ENCODE measurements at places on chromosomes 6 and 20. TPM values are rescaled to one million over a fixed set of nuclear protein-coding genes. Genes with fewer than 3 reads are reported as not detected.

The BANF2 gene
- 133 TPM for polyA plus RNA-seq

The SRMS gene
- 0.42 TPM for polyA plus RNA-seq

The SRSF12 gene
- 30.1 TPM for polyA plus RNA-seq

The RAET1L gene
- not detected for polyA plus RNA-seq

- H3K36me3 ChIP-seq, result no peaks in the 10 kb centered on the region
- no peak overlapping the region for H3K27ac ChIP-seq
- H3K4me3 ChIP-seq, result no peak overlapping the region
- H3K4me1 ChIP-seq, result no peaks in the 10 kb centered on the region
- no peaks in the 10 kb centered on the region for H3K27me3 ChIP-seq
Observed at GRCh38 chr6:1136415-1136774, 175.5 kb upstream of the FOXQ1 start.

- no peak overlapping the region for H3K4me3 ChIP-seq
- H3K27ac ChIP-seq, result no peak overlapping the region
- DNase-seq, result peak; percentile 38
- H3K36me3 ChIP-seq, result no peaks in the 10 kb centered on the region
Observed at GRCh38 chr6:33717934-33718455, 6.5 kb upstream of the UQCC2 start.

GRCh38 chr20:59518881-59519706, 85.2 kb upstream of the PHACTR3 start:
- no peaks in the 10 kb centered on the region for H3K36me3 ChIP-seq
- H3K27me3 ChIP-seq, result no peaks in the 10 kb centered on the region
- no peak overlapping the region for H3K27ac ChIP-seq
- no peaks in the 10 kb centered on the region for H3K4me1 ChIP-seq

DNA sequence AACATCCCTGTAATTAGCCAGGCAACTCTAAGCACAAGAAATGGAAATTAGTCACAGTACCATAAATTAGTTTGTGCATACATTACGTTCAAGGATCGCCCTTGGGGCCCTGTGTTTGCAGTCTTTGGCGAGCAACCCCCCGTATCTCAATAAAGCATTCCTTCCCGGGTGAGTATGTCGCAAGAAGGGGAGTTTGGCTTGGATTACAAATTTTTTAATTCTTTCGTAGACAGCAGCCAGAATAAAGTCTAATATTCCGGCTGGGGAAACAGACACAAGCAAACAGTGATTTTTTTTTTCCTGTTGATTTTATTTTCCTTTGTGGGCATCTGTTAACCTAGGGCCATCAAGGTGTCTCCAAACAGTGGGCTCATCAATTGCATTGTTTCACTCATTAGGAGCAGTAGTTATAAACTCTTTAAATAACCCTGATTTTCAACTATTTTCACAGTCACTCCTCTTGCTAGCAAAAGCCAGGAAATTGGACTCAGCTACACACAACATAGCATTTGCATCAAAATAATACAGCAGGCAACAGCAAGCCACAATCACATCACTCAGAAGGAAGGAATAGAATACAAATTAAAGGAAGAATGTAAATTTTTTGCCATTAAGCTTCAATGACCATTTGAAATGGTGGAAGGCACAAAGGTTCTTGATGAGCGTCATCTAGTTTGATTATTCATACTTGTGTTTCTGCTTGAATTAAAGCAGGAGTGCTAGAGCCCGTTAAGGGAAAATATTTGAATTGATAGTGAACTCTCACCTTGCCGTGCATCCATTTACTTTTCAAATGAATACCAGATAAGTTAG, 85.3 kb downstream of the LINC00237 start:
- H3K4me1 ChIP-seq, result no peaks in the 10 kb centered on the region
- H3K27ac ChIP-seq, result no peak overlapping the region
- DNase-seq, result no peak
- H3K4me3 ChIP-seq, result no peak overlapping the region
- H3K27me3 ChIP-seq, result no peaks in the 10 kb centered on the region
- no peaks in the 10 kb centered on the region for H3K36me3 ChIP-seq

DNA sequence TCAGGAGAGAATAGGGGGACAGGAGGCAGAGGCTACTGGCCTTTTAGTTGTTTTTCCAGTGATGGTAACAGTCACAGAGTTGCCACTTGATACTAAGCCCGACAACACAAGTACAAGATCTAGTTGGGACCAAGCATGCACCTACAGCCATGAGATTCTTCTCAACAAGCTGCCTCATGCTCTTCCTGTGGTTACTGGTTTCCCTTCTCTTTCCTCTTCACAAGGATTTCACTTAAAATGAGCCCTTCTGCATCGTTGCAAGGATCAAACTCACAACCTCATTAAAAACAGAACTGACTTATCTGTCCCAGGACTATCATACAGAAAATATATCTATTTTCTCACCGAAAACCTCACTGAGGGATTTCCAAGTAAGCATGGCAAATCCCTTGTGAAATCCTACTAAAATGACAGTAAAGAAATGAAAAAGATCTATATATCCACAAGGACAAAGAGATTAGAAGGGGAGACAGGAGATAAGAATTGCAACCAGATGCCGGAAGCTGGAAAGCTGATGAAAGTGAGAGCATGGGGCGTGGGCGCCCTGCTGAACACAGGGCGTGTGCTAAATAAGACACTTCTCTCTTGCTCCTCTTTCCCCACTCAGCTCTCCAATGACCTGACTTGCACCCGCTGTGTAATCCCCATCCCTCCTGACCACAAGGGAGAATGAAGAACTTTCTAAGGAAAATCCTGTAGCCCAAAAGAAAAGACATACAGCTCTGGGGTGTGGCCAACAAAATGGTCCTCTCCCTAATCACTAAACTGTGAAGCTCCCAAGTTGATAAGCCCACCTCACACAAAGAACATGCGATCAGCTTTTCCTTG, 13.4 kb downstream of the MTFR2 start:
- no peaks in the 10 kb centered on the region for H3K4me1 ChIP-seq
- no peak overlapping the region for H3K4me3 ChIP-seq
- no peaks in the 10 kb centered on the region for H3K36me3 ChIP-seq
- no peak overlapping the region for H3K27ac ChIP-seq

DNA sequence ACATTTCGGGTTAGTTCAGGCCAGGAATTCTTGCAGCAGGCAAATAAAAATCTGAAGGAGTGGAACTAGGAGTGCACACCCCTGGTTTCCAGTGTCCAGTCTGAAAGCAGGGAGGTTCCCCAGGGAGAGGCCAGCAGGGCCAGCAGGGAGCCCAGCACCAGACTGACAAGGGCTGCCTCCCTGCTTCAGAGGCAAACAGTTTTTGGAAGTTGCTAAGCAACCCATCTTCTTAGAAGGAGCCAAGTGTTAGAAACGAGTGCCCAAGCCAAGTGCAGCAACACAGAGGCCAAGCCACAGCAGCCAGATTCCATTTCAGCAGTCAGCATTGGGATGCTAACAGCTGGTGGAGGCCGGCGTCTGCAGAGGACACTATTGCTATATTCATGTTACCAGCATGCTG, 179.1 kb downstream of the SYNDIG1 start:
- DNase-seq, result no peak
- no peak overlapping the region for H3K4me3 ChIP-seq
- H3K4me1 ChIP-seq, result no peaks in the 10 kb centered on the region

DNA sequence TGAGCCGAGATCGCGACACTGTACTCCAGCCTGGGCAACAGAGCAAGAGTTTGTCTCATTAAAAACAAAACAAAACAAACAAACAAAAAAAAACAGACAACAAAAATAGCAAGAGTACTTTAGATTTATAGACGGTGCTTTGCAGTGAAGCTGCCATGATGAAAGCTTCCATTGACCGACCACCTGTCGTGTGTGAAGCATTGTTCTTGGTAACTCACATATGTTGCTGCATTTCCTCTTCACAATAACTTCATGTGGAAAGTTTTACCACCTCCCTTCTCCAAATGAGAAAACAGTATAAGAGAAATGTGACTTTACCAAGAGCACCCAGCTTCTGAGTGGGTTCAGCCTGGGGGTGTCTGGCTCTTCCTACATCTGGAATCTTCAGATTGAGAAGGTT, 56.4 kb upstream of the PTGIS start:
- no peak for DNase-seq
- H3K27me3 ChIP-seq, result no peaks in the 10 kb centered on the region
- no peak overlapping the region for H3K4me3 ChIP-seq
- H3K4me1 ChIP-seq, result no peaks in the 10 kb centered on the region
- H3K27ac ChIP-seq, result no peak overlapping the region

GRCh38 chr6:87653074-87653962, 48.7 kb downstream of the AKIRIN2 start:
- H3K4me1 ChIP-seq, result peaks cover 9% of the 10 kb centered on the region
- no peaks in the 10 kb centered on the region for H3K36me3 ChIP-seq
- no peaks in the 10 kb centered on the region for H3K27me3 ChIP-seq
- no peak overlapping the region for H3K27ac ChIP-seq
- no peak for DNase-seq
